ENCODE measurements at places on chromosomes 16 and 17.
A peak's percentile ranks its signal among the peaks of the same experiment; 100 is the strongest.

DNA sequence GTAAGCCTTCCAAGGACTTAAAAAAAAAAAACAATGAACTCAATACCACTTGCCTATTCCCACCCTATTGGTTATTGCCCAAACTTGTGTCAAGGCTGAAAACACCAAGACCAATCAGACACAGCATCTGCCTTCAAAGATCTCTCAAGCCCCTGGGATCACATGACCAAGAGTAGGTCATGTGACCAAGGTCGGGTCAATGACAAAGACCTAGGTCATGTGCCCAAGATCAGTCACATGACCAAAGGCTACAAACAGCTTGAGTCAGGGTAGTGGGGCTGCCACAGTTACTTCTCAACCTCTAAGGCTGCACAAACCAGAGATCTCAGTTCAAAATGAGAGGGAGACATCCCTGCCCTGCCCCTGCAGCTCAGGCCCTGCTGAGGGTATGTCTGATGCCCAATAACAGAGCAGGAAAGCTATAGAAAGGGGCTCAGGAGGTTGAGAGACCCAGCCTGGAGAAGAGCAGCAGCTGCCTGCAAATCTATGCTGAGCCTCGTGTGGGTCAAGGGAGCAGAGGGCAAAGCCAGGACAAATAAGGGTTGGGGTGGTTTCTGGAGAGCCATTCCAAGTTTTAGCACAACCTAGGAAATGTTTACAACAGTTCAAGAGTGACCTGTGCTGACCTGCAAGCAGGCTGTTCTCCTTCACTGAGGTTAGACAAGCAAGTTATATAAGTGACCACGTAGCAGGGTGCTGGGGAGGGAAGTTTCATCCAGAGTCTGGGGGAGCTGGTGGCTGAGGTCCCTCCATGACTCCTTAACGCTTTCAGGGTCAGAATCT lies 48.8 kb downstream of the PIMREG start:
- DNase-seq: no peak

- DNase-seq: peak; percentile 39
These were observed 129.1 kb downstream of the SNX11 start for GRCh38 chr17:48236681-48237134.

GRCh38 chr17:10271106-10271562 lies 72.7 kb upstream of the GAS7 start:
- DNase-seq: no peak

- no peak for DNase-seq
These were observed 74.1 kb downstream of the ASIC2 start for GRCh38 chr17:33218698-33219601.

- no peak for DNase-seq
These were observed 30.5 kb upstream of the PLCG2 start for GRCh38 chr16:81748476-81749198.

- no peak for DNase-seq
These were observed 24.8 kb downstream of the HS3ST3B1 start for GRCh38 chr17:14325618-14326167.

- DNase-seq: no peak
These were observed 46.5 kb upstream of the GSE1 start for GRCh38 chr16:85566561-85567100.

DNA sequence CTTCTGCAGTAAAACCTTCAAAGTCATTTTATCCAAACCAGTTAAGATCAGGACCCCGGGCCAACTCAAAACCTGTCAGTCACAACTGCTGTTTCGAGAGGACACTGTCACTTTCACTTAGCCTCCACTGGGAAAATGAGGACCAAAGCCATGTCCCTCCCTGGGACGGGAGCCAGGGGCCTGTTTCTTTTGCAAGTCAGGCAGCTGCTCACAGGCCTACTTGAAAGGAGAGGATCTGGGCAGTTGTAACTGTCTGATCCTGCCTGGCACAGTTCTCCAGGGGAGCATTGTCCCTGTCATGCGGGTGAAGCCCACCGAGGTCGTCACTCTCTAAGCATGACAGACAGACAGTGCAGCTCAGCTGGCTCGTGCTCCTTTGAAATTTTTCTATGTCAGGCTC lies 276.2 kb downstream of the NPIPA8 start:
- DNase-seq: no peak

- DNase-seq: no peak
These were observed 14.7 kb upstream of the CTCF start for GRCh38 chr16:67547423-67548264.

DNA sequence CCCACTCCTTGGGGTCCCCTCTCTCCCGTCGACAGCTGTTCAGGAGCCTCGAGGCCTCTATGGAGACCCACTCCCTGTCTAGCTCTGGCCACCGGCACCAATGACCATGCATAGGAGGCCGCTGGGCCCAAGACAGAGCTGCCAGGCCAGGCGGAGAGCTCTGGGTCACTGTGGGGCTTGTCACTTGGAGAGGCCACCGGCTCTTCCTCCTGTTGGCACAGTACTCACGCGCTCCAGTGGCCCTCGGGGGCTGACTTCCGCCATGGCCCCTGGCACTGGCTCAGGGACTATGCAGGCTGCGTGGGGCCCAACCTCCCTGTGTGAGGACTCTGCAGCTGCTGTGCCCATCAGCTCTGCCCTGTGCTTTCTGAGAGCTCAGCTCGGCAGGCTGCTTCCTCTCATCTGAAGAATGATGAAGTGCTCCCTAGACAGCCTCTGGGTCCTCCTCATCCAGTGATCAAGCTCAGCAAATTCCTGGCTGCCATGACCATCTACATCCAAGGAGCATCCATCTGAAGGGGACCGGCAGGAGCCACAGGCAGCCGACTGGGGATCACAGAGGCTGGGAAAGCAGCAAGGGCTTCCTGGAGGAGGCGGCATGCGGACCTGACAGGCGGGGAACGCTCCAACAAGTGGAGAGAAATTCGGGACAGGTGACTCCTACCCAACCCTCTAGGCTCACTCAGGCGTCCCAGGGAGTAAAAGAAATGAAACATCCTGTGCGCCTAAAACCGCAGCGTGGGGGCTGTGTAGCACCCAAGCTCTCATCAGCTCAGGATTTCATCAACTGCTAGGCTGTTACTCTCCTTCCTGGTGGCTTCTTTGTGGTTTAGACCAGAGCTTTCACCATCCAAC lies 16.8 kb downstream of the GALNS start:
- no peak for DNase-seq

DNA sequence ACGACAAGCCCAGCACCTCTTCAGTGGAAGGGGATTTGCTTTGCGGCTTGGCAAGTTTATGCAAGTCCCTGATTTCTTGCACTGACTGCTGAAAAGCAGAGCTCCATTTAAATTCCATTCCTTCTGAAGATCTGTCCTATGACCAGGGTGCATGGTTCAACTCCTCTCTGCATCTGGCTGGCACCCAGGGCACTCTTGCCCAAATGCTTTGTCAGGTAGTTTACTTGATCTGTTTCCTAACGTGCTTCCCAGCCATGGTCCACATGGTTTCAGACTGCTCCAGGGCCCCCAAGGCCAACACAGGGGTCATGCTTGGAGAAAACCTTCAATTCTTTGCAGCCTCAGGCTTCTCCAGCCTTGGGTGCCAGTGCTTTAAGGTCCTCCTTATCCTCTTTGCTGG lies 11.2 kb upstream of the HP start:
- no peak for DNase-seq

GRCh38 chr16:68355447-68356248 lies 44.8 kb downstream of the PRMT7 start:
- DNase-seq: no peak
